ENCODE measurements at places on chromosomes 16 and 17. TPM values are rescaled to one million over a fixed set of nuclear protein-coding genes. Genes with fewer than 3 reads are reported as not detected.

DNA sequence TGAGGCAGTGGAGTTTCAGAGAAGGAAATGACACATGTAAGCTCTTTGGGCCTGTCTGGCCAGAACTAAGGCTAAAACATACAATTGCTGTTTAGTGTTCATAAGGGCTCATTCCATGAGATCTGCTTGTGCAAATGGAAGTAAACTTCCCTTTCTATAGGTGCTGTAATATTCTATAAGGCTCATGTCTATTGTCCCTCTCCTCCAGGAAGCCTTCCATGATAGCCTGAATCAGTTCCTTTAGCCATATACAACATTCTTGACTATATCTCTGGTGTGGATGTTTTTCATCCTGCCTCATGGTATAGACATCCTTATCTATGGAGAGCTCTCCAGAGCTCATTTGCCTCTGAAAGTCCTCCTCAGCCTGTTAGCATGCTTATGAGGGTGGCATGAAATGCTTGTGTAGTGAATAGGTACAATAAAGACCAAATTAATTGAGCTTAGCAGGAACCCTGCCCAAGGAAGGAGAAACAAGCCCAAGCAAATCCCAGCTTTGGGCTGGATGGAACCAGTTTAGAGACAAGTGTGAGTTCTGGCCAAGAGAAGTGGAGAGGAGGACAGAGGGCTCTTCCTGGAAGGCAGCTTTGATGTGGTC, 1.6 kb upstream of the ETV4 start:
- no peak for DNase-seq

DNA sequence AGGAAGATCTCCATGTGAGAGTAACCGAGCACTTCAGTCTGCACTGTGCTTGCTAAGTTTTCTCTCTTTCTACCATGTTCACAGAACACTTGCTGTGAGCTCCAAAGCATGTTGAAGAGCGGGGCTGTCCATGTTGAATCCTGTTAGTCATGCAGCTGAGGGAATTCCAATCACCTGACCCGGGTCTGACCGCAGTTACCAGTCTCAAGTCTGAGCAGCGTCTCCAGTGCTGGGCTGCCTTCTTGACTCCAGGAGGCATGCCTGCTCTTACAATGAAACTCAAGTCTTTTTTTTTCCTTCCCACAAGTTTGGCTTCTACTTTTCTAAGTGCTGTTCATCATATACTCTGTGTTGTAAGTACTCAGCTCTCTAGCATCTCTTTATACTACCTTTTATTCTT, 44.3 kb downstream of the HOXB1 start:
- DNase-seq = no peak

DNA sequence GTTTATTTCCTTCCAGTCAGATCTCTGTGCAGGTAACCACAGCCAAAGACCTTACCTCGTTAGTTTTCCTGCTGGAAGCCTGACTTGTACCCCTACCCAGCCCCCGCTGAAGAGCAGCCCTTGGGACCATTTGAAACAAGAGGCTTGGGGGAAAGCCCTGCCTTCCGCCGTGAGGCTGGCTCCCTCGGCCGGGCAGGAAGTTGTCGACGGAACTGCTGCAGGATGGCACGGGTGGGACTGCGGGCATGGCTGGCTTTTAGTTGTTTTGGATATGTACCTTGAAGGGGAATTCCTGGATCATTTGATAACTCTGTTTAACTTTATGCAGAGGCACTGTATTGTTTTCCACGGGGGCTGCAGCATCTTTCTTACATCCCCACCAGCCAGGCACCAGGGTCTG, 49.0 kb upstream of the ENDOV start:
- DNase-seq = peak; percentile 70

DNA sequence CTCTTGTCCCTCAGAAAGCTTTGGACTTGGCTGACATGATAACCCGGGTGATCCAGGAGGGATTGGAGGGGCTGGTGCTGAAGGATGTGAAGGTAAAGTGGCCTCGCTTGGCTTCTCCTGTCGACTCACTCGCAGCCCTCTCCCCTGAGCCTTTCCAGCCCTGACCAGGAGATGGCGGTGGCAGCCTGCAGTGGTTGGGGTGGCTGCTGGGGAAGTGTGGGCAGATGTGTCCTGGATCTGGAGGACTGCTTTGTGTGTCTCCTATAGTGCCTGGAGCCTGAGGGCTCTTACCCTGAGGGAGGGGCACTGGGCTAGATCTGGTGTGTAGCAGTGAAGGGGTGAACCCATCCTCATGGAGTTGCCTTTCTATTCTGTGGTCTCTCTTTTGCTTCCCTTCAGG, 17.9 kb downstream of the LIG3 start:
- DNase-seq = peak; percentile 93

GRCh38 chr17:1267471-1267943, 2.7 kb upstream of the BHLHA9 start:
- no peak for DNase-seq

DNA sequence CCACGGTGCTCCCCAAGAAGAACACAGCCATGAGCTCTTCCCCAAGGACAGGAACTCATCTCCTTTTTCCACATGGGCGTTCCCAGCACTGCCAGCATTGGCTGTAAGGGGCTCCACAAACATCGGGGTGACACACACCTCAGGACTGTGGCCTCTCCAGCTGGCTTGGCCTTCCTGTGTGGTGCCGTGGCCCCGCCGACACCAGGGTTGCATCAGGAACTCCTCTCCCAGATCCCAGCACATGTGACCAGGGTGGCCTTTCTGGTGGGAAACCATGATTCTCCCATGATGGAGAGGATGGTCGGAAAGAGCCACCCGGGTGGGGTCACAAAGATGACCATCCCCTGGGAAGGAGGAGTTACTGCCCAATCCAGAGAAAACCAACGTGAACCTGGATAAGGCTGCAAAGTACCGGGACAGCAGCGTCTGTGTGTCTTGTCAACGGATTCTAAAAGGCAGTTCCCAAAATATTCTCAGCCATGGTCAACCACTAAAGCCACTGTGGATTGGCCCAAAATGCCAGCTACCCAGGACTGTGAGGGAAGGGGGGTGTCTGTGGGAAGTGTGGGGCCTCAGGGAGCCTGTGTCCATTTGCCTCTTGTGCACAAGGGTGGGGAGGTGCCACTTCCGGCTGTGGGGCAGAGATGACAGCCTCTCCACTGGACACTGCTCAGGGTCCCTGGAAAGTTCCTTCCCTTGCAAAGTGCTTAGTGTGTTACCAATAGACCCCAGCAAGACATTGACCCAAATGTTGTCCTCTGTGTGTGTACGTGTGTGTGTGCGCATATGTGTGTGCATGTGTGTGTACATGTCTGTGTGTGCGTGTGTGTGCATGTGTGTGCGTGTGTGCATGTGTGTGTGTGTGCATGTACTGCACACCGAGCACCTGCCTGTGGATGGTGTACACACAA, 78.0 kb upstream of the CBX4 start:
- DNase-seq = no peak

DNA sequence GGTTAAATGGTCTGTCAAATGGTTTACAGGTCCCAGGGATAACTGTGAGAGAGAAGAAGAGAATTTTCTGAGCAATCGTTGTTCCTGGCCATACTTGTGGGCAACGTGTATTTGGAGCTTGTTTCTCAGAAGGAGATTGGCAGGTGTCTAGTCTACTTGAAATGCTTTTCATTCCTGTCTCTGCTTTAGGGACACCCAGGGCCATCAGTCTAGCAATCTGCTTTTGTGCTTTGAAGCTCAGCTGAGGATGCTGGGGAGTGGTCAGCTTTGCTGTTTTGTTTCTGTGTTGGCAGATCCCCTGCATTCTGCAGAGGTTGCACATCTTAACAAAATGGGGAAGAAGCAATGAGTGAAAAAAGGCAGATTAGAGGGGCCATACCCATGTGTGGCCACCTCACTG, 193.7 kb downstream of the SHISA9 start:
- DNase-seq = no peak

- no peak for DNase-seq
Measured at GRCh38 chr17:14305785-14306496, 5.1 kb downstream of the HS3ST3B1 start.

- no peak for DNase-seq
Measured at GRCh38 chr16:31050280-31051030, 17.1 kb downstream of the STX4 start.

GRCh38 chr17:16046966-16047365, 47.3 kb downstream of the TTC19 start:
- no peak for DNase-seq

DNA sequence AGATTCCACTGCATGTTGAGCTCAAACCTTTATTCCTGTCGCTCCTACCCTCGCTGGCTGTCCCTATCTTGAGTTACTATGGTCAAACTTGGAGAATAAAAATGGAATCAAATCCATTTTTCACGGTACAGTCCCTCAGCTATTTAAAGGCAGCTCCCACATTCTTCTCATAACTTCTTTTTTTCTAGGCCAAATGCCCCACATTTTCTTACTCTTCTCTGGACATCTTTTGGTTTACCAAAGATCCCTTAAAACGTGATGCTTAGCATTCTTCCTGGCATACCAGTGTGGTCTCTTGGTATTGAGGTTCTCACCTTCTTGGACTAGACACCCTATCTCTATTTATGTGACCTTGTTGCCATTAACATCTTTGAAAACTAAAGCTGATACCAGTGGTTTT, 48.3 kb upstream of the MAF start:
- DNase-seq = no peak

DNA sequence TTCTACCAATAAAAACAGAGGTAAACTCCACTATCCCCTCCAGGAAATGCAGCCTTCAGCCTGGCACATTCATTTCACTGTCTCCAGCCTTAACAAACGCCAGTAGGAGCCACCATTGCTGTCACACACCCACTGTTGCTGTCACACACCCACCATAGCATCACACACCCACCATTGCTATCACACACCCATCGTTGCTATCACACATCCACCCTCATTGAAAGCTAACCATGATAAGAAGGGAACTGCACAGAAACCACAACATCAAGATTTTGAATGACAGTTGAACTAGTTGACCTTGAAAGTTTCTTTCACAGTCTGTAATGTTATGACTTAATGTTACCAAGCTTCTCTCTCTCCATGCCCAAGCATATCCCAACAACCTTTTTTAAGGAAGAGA, 38.1 kb downstream of the SHCBP1 start:
- no peak for DNase-seq

DNA sequence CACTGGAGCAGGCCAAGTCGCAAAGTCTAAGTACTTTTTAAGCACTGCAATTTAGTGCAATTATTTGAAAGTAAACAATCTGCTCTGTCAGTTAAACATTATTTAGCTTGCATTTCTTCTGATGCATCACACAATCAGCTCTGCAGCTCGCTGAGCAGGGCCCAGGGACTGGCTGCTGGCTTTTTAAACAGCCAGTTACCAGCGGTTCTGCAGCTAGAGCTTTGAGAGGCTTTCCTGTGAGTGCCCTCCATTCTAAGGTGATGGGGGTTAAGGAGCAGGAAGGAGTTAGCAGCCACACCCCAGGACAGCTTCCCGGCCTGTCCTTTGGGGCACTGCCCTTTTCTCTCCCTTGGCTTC, 154.3 kb downstream of the SALL1 start:
- no peak for DNase-seq

- DNase-seq = no peak
Measured at GRCh38 chr17:48357779-48358602, 72.0 kb downstream of the SKAP1 start.

DNA sequence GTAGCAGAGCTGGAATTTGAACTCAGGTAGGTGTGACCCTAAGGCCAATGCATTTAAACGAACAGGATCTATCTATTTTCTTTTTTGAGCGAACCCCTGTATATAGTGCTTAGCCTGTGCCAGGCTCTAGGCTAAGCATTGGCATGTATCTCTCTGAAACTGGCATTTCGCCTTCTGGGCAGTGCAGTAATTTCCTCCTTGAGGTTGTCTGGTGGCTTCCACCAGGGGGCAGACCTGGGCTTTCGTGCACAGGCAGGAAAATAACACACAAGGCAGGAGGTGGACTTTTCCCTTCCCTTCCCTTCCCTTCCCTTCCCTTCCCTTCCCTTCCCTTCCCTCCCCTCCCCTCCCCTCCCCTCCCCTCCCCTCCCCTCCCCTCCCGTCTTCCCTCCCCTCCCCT, 34.4 kb upstream of the PRKCB start:
- peak; percentile 80 for DNase-seq

DNA sequence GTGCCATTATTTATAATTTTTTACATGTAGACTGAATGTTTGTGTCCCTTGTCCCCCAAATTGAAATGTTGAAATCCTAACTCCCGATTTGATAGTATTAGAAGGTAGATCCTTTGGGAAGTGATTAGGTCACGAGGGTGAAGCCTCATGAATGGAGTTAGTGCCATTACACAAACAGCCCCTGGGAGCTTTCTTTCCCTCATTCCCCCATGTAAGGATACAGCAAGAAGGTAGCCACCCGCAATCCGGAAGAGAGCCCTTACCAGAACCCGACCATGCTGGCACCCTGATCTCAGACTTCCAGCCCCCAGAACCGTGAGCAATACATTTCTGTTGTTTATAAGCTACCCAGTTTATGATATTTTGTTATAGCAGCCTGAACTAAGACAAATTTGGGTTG, 143.2 kb downstream of the NPIPB5 start:
- no peak for DNase-seq

DNA sequence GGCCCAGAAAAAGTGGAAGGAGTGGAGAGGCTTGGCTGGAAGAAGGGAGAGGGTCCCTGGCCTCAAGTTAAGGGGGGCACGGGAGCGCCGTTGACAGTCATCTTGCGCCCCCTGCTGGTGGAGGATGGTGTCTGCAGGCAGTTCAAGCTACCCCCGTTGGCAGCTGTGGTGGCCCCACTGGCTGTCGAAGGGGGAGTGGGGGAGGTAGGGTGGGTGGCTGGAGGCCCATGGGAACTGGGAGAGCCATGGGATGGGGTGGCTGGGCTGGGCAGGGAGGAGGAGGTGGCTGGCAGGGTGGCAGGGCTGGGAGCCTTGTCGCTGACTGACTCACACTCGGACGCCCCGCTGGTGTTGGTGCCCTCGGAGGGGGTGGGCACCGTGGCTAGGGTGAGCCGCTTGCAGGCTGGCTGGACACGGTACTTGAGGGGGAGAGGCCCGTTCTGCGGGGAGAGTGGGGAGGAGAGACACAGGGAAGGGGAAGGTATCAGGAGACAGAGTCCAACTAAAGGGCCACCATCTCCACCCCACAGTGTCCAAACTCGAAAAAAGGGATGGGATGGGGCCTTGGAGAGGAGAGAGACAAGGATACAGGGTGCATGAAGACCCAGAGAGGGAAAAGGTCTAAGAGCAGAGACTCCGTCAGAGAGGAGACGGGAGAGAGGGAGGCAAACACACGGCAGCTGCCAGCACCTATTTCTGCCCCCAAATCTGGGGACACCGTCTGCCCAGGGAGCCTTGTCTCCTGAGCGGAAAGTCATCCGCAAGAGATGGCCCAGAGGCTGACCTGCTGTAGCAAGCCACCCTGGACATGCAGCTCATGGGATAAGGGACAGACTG, 5.2 kb downstream of the CISD3 start:
- peak; percentile 86 for DNase-seq

- DNase-seq = no peak
Measured at GRCh38 chr17:62827746-62828485, 19.8 kb upstream of the MARCHF10 start.

Gene SLC13A2
- total RNA-seq = not detected

Gene ZFP90
- total RNA-seq = 16.0 TPM

Gene RNF157
- total RNA-seq = 2.5 TPM

Gene EFNB3
- total RNA-seq = 0.78 TPM

Gene PRR29
- total RNA-seq = 0.51 TPM

Gene RAB37
- 0.94 TPM for total RNA-seq

Gene SLC4A1
- total RNA-seq = 4.0 TPM

Gene LITAFD
- total RNA-seq = not detected

Gene IRF8
- total RNA-seq = 1.6 TPM

Gene DNAAF1
- total RNA-seq = not detected

Gene GCGR
- total RNA-seq = not detected

Gene PRAC2
- total RNA-seq = not detected

Gene RHBDF1
- total RNA-seq = 31.4 TPM

Gene TMEM100
- total RNA-seq = 5.2 TPM
